ENCODE measurements at places on chromosomes 5 and 9.

DNA sequence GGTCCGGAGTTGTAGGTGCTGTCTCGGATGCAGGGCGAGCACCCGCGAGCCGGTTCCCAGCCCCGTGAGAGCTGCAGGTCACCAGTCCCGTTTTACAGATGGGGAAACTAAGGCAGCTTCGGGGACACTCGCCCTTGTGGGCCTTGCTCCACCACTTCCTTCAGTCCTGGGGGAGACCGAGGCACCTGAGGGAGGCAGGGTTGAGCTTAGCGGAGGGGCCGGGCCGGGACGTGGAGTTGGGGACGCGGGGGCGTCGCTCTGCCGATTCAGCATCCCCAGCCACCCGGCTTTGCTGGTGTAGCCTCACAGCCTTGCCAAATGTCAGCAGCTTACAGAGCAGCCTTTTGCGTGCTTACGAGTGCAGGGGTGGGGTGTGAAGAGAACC, 530 bp downstream of the BBLN start:
- DNase-seq, result peak; percentile 67

DNA sequence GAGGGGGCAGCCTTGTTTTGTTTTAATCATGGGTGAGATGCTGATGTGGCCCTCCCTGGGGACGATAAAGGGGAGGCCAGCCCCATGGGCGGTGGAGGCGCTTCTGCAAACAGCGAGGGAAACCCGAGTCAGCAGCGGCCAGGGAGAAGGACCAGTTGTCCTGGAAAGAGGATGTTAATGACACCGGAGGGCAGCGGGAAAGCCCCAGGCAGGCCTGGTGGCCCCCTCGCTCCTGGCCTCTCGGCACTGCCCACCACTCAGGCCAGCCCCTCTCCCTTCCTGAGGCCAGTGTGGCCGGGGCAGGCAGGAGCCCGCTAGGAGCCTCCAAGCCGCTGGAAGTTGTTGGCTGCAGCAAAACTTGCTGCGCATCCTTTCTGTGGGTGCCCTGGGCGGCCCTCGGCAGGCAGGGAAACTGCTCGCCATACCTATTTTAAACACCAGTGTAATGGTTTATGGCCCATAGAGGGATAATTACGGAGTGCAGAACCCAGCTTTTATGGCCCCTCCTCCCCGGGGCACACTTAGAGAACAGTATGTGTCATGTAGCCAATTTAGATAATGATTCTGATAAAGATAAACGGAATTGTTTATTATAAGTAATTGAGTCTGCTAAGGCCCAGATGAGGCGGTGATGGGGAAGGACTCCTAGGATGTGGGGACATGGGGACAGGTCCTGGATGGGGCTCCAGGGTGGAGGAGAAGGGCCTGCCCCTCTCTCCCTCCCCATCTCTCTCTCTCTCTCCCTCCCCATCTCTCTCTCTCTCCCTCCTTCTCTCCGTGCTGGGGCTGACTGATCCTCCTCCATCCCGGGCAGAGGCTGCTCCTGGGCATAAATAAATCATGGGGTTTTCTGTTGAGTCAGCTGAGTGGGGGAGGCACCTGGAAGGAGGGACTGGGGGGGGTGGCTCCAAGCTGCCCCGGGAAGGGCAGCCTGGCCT, 36.9 kb downstream of the LMX1B start:
- DNase-seq, result no peak

DNA sequence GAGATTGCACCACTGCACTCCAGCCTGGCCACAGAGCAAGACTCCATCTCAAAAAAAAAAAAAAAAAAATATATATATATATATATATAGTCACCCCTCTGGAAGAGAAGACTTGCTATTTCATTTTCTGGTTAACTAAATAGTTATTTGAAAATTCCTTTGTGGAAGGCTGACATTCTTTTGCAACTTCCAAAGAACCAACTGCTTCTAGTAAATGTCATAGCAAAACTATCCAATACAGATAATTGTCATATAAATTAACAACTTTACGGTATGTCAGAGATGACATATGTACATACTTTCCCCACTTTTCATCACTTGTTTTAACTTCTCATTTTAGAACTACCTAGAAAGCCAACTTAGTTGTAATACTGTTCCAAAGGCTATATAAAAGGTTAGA, 50.9 kb downstream of the PRUNE2 start:
- DNase-seq, result no peak

- DNase-seq, result no peak
Measured at GRCh38 chr9:93674580-93675335, 98.4 kb downstream of the PHF2 start.

GRCh38 chr5:92332039-92332438, 948.9 kb upstream of the ARRDC3 start:
- DNase-seq, result no peak

DNA sequence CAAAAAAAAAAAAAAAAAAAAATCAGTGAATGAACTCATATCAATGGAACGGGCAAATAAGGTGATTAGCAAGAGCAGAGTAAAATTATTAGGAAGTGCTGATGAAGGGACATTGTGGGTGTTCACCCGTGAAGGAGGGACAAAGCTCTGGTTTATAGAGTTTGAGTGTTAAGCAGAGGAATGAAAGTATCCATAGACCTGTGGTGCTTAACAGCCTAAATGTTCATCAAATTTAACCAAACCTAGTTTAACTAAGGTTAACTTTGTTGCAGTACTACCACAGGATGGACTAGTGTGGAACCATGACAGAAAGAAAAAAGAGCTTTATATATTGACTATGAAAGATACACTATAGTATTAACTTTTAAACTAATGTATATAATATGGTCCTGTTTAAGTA, 44.1 kb upstream of the TNFAIP8 start:
- no peak for DNase-seq

GRCh38 chr9:114621975-114622609, 11.0 kb downstream of the TMEM268 start:
- DNase-seq, result no peak

DNA sequence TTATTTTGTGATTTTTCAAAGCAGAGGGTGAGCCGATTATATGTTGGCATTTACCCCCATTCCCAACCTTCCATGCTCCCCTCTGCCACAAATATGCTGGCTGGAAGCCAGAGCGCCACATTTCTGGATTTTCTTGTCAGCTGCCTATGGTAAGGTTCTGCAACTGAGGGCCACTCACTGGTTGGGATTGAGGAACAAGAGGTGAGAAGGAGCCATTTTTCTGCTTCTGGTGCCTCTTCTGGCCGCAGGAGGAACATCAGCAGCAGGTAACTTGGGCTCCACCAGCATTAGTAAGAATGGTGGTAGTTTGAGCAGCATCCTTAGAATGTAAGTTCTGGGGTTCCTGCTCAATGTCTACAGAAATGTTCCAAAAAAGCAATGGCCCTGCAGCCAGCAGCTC, 159.5 kb upstream of the MAST4 start:
- DNase-seq, result no peak

- DNase-seq, result no peak
Measured at GRCh38 chr9:113781896-113782295, 94.2 kb upstream of the ZNF618 start.

- no peak for DNase-seq
Measured at GRCh38 chr5:72269411-72269780, 50.6 kb downstream of the MRPS27 start.

GRCh38 chr9:85427772-85428171, 314.0 kb downstream of the AGTPBP1 start:
- DNase-seq, result no peak

GRCh38 chr5:120808606-120809005, 344.5 kb downstream of the PRR16 start:
- DNase-seq, result no peak

- no peak for DNase-seq
Measured at GRCh38 chr5:68682400-68683160, 411.2 kb upstream of the SLC30A5 start.

GRCh38 chr9:78777747-78778146, 480.8 kb downstream of the PSAT1 start:
- no peak for DNase-seq

- DNase-seq, result no peak
Measured at GRCh38 chr9:134593286-134594077, 48.1 kb upstream of the COL5A1 start.

Data from stimulated activated CD4-positive, alpha-beta T cell treated with anti-CD3 and anti-CD28 coated beads, Interleukin-4, amount 100 ng/mL, for 24 hours (primary cell).